ENCODE measurements at places on chromosomes 2 and 18.

GRCh38 chr2:152620985-152621384 is 96.3 kb downstream of the PRPF40A start:
- no peak for DNase-seq

GRCh38 chr18:5894611-5895298 is 567 bp downstream of the TMEM200C start:
- DNase-seq, result no peak

DNA sequence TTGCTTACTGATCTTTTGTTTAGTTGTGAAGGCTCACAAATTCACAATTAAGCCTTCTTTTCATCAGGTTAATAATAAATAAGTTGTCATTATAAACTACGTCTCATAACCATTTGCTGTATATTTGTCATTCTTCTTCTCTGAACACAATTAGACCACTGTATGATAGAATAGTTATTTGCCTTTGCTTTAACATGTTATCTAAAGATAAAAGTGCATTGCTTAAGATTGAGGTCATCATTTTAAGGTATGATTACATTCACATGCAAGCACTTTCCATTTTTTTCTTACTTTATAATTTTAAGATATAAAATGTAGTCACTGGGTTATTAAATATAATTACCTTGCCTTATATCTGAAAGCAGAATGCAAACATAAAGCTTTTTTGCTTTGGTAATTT is 80.1 kb upstream of the GLS start:
- DNase-seq, result no peak

DNA sequence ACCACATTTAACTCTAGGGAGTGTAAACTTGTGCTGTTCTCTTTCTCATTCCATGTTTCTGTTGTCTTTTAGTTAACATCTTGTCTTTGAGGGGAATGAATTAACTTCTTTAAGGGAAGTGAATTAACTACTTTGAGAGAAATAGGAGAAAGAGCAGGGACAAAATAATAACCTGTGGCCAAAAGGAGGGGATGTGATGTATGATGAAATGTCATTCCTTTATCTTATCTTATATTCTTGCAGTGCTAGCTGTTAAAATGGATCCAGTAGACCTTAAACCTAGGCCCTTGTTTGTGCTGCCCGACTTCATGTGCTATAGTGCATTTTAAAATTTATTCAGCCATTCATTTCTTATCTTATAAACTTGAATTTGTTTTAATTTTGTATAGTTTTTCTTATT is 18.4 kb downstream of the ABI2 start:
- DNase-seq, result no peak

GRCh38 chr18:50090370-50091312 is 104.3 kb downstream of the MYO5B start:
- DNase-seq, result no peak

GRCh38 chr2:150994076-150994475 is 267.6 kb downstream of the RBM43 start:
- DNase-seq, result no peak

DNA sequence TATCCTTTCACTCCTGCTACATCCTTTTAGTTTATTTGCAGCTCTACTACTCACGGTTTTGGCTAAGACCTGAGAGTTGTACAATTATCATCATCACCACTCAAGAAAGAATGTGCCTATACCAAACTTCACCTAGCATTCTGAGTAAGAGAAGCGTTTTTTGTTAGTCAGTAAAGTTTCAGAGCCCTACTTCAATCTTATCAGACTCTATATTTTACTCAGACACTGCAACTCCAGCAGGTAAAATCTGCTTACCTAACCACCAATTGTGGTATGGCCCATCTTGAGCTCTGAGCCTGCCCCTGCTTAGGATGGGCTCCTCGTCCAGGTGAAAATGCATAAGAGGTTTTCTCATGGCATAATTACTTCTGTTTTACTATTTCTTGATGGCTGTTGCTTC is 37.1 kb downstream of the ICOS start:
- no peak for DNase-seq

- no peak for DNase-seq
Observed at GRCh38 chr2:75317802-75318201, 118.5 kb upstream of the TACR1 start.

DNA sequence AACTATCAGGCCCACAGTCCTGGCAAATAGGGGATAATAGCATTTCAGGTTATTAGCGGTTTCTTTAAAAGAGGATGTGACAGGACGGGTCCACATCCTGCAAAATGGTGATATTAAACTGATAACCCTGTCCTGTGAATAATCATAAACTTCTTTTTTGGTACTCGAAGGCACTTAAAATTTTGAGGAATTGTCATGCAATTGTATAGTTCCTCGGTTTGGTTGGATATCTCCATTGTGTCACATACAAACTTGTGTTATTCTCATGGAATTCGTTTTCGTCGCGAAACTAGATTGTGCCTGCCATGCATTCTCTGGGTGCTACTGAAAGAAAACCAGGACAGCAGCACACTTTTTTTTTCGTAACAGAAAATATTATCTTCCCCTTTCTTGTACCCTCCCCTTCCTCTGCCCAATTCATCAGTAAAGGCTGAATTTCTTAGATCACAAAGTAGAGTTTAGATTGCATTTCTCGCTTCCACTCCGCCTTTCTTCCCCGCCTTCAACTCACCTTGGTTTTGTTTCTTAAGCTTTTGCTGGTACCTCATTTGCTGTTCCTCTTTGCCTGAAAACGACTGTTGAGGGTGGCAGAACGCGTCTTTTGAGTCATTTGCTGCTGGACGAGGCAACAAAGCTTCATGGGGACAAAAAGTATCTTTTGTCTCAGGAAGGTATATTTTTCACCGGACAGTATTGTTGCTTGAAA is 1.3 kb downstream of the CERS6 start:
- DNase-seq, result no peak

GRCh38 chr2:104758199-104758620 is 95.7 kb upstream of the POU3F3 start:
- DNase-seq, result no peak
